Activated T-helper 1 cell treated with anti-CD3 and anti-CD28 coated beads, Interleukin-2, amount 50 U/mL, for 16 hours (primary cell): ENCODE measurements at places on chromosomes 2 and 18.

- DNase-seq: no peak
Observed at GRCh38 chr2:239526666-239527415, 126.0 kb upstream of the HDAC4 start.

- no peak for DNase-seq
Observed at GRCh38 chr2:15943378-15944280, 3.3 kb downstream of the MYCN start.

DNA sequence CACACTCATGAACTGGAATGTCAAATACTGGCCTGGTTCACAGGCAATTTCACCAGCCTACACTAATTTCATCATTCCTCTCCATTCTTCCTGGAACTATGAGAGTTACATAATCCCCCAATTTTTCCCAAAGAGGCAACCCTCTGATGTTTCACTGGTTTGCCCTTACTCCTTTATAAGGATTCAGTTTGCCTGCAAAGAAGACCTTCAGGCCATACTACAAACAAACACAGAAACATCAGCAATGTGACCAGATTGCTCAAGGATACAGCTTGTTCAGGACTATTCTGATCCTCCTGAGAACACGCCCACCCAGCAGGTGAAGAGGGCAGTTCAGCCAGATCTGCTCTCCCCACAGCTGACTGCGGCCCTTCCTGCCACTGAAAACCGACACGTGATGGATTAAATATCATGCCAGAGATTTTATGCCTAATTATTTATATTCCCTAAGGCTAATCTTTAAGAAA is 215.5 kb downstream of the ETAA1 start:
- DNase-seq: no peak

DNA sequence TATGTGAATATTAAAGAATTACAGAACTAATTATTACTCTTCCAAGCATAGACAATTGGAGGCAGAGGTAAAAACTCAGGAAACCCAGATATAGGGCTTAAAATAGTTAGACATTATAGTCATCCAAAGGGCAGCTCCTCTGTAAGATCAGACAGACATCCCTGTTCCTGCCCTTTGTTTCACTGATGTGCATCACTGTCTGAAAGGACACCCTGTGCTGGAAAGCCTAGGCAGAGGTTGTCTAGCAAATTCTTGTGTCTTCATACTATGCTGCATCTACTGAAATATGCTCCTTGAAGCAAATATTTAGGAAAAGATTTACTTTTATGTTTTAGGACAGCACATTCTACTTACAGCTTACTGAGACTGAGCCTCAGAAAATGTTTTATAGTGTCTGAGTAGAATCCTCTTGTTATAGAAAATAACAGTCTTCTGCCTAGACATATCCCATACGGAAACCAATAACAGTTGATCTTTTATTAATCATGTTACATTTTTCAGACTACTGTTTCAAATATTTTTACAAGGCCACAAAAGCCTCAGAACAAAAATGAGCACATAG is 977.3 kb upstream of the CDH2 start:
- DNase-seq: no peak

DNA sequence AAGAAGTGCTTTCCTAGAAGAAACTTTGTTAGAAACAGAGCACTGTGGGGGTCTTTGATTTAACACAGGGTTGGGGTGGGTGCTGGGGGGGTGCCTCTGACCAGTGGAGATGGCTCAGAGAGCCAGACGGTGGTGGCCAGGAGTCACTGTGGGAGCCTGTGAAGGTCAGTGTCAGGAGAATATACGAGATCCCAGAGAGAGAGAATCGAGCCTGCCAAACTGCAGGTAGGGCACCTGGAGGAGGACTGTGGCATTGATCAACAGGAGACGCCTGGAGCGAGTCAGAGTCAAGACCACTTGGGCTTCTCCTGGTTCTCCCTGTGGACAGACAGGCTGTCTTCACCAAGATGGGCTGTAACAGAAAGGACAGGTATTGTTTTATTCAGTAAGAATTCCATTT is 136.5 kb upstream of the TWIST2 start:
- DNase-seq: no peak
